AG20443 (cell line): ENCODE measurements at places on chromosomes 7 and 10.

DNA sequence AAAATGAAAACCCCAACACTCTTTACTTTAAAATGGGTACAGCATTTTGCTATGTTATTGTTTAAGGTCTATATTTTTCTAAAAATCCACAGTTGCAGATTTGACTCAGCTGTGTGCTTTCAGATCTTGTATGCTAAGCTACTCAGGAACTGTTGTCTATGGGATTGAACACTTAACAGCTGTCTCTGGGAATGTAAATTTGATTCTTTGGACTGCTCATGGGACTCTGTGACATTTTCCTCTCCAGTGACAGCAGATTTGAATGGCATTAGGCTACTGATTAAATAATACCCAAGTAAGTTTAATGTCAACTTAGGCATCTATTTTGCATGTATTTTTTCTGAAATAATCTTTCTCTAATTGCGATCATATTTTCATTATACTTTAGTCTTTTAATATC is 1.7 kb upstream of the CD36 start:
- DNase-seq = no peak

DNA sequence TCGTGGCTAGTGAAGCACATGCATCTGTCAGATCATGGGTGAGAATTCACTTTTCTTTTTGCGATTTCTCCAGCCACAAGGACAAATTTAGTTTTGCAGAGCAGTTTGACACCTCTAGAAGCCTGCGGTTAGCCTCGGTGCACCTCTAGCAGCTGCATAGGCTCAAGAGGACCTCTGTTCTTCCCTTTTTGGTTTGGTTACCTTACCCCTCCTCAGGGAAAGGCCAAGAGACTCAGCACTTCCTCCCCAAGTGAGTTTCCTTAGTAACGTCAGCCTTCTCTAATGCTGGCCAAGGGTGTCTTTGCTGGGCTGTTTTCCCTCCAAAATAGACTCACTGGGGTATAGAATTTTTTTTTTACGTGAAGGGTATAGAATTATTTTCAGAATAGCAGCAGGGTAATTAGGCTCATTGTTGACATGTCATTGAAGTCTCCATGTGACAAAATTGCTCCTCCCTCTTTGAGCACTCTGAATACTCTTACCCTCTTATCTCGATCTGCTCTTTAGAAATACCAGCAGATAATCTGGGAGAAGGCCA is 97.8 kb downstream of the AUTS2 start:
- no peak for DNase-seq

GRCh38 chr10:17216217-17216900 is 11.7 kb upstream of the VIM start:
- peak; percentile 67 for DNase-seq

DNA sequence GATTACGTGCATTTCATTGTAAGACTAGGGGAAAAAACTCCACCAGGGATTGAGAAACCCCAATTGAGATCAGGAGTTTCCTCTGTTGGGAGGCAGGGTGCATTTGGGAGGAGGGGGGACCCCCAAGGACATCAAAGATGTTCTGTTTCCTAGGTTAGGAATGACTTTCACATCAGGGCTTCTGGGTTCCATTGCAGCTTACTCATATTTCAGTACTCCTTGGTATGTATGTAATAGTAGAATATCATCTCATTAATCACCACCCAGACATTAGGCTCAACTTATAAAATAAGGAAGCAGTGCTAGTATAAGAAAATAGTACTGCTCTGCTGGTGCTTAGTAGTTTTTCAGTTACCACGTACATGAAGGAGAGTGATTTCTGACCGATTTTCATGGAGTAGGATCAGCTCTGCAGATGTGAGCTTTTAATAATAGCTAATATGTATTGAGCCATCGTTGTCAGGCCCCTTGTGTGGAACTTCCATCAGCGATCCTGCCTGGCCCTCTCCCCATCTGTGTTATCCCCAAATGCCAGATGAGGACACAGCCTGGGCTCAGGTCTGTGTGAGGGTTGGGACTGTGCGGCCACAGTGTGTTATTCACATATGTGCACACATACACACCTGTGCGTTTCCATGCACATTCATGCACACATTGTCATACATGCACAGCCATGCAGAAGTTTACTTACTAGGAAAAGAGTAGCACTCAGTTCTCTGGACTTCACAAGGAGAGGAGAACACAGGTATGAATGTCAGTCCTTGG is 23.5 kb downstream of the UPP1 start:
- no peak for DNase-seq

DNA sequence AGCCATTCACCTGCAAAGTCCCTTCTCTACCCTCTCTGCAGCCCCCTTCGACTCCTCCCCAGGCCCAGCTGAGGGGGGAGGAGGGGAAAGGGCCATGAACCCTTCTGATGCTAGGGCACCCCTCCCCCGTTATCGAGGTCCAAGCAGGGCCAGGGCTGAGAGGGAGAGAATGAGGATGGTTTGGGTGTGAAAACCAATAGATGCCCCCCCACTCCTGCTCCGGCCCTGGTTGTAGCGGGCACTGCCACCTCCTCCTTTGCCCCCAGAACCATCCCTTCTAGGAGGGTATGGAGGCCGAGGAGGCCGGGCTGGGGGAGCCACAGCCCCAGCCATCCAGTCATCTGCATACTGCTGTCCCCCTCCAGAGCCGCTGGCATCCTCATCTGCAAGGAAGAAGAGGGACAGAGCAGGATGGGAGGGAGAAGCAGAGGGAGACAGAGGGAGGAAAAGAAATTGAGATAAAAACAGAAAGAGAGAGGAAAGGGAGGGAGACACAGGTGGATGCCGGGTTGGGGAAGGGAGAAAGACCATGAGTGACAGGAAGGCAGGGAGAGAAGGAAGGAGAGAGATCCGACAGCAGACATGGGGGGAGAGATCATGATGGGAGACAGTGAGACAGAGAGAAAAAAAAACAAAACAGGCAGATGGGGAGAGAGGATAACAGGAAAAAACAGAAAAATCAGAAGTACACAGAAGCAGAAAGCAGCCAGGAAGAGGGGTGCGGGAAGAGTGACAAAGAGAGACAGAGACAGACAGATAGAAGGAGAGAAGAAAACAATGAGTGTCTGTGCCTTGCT is 1.9 kb upstream of the GAL3ST4 start:
- no peak for DNase-seq

DNA sequence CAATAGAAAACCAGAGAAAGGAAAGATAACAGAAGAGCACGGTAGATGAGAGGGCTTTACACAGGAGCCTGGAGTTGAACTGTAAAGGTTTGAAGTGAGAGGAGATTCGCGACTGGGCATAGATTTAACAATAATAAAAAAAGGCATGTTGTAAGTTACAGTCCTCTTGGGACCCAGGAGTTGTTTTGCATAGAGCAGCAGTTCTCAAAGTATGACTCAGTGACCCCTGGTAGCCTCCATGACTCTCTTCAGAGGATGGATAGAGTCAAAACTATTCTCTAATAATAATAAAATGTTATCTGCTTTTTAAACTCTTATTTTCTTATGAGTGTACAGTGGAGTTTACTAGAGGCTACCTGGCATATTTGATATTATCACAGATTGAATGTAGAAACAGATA is 262.3 kb downstream of the SORCS3 start:
- no peak for DNase-seq

DNA sequence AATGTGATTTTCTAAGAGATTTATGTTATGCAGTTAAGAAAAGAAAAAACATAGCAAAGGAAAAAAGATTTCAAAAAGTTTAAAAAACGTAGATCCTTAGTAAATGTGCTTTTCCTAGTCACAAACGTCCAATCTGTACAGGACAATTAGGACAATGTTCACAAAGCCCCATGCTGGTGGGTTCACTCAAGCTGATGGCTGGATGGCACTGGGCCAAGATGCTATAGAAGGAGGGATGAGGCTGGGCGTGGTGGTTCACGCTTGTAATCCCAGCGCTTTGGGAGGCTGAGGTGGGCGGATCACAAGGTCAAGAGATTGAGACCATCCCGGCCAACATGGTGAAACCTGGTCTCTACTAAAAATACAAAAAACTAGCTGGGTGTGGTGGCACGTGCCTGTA is 22.1 kb downstream of the SVIL start:
- DNase-seq = no peak

GRCh38 chr10:84352251-84352842 is 24.0 kb downstream of the CCSER2 start:
- peak; percentile 61 for DNase-seq

GRCh38 chr7:133705596-133705995 is 421.5 kb upstream of the LRGUK start:
- peak; percentile 12 for DNase-seq

- DNase-seq = no peak
Observed at GRCh38 chr7:27430105-27430504, 187.5 kb downstream of the EVX1 start.
